NCI-H146 (cell line): ENCODE measurements at places on chromosomes 5 and 9.

DNA sequence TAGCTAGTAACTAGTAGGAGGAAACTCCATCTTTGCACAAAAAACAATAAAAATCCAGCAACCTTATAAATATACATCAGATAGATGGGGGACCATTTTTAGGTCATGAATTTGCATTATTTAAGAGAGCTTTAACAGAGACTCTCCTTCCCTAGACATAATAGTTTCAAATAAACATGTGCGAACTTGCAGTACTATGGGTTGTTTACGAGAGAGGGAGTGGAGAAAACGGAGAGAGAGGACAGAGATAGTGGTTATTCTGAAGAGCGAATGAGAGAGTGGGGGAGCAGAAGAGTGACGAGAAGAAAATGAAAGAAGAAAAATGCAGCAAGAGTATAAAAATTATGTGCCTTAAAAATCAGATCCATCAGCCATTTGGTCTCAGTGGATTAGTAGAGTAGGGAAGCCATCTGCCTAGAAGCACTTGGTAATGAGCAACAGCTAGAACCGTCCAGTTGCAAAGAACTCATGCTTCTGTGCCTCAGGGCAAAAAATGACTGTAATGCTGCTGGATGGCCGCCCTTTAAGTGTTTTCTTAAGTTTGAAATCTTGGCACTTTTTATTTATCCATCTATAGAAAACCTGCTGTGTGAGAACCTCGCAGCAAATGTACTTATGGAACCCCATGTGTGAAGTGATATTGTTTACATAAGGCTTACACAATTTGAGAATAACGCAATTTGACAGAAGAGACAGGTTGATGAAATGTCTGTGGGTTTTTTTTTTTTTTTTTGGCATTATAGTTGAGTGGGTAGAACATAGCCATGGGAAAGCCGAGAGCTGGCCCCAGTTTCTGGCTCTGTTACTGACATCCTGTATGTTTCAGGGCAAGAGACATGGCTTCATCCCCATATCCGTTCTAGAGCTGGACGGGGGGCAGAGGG, 95.6 kb upstream of the ZNF608 start:
- no peak for DNase-seq

GRCh38 chr9:134783699-134784039, 96.9 kb upstream of the FCN2 start:
- DNase-seq: no peak

DNA sequence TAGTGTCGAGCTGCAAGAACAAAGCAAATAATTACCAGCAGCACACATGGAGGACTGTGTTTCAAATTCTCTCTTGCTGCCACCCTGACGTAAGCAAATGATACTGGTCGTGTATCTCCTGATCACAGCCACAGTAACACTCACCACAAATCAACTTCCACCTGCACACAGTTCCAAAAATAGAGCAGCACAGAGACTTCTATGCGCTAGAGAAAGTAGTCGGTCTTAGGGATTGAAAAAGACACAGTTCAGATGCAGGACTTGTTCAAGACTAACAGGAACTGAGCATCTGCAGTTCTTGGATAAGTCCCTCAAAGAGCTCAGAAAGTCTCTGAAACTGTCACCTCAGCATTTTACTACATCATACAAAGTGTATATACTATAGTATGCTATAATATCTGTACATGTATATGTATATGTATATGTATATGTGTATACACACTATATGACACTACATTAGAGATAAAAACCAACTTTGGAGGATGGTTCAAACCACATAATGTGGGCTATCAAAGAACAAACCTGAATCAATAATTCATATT, 279.0 kb downstream of the GLIS3 start:
- DNase-seq: no peak

DNA sequence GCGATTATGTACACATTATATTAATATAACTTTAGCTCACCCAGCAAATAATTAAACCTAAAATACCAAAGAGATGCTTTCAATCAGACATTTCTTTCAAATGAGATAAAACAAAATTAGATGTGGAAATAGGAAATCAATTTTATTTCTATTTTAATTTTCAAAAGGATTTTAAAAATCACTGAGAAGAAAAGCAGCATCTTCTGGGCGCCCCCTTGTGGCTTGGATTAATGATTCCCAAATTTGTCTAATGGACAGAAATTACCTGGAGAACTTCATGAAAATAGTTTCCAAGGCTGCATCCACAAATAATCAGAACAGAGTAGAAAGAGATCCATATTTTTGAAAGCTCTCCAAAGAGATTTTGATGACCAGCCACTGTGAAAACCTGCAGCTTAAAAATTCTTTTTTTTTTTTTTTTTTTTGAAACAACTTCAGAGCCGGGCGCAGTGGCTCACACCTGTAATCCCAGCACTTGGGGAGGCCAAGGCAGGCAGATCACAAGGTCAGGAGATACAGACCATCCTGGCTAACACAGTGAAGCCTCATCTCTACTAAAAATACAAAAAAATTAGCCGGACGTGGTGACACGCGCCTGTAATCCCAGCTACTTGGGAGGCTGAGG, 50.9 kb upstream of the CEMIP2 start:
- DNase-seq: no peak

DNA sequence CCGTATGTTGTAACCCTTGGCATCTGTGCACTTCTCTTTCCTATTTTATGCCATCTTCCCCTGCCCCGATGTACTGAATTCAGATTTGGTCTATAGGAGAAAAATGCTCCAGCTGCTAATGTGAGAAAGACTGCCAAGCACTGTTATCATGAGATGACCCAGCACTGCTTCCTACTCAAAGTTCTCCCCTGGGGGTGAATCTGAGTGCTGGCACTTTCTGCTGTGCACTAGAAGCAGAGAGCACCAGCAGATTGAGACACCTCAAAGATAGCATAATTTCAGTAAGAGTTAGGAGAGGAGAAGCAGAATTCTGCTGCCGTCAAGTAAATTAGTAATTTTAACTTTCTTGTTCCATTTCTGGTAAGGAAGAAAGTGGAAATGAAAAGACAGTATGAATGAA, 92.8 kb upstream of the ACOT12 start:
- DNase-seq: no peak
